Activated T-cell treated with anti-CD3 and anti-CD28 coated beads, Interleukin-2, amount 50 U/mL, for 72 hours (primary cell): ENCODE measurements at places on chromosomes 1 and 21. TPM values are rescaled to one million over a fixed set of nuclear protein-coding genes. Genes with fewer than 3 reads are reported as not detected.

Gene DCDC2B
- 0.21 TPM for total RNA-seq

- H3K27me3 ChIP-seq, result no peaks in the 10 kb centered on the region
- peak overlapping the region; percentile 98 for H3K4me3 ChIP-seq
- no peak for DNase-seq
- peak overlapping the region; percentile 95 for H3K27ac ChIP-seq
- H3K4me1 ChIP-seq, result peaks cover 6% of the 10 kb centered on the region
- peaks cover under 1% of the 10 kb centered on the region for H3K36me3 ChIP-seq
Measured at GRCh38 chr1:58699011-58699762, 675 bp downstream of the MYSM1 start.

Gene SLC25A33
- 7.0 TPM for total RNA-seq

- H3K27me3 ChIP-seq, result peaks cover 1% of the 10 kb centered on the region
- peaks cover 8% of the 10 kb centered on the region for H3K4me1 ChIP-seq
- no peak overlapping the region for H3K4me3 ChIP-seq
- no peak overlapping the region for H3K27ac ChIP-seq
Measured at GRCh38 chr1:109780982-109781381, 17.3 kb upstream of the EPS8L3 start.

Gene SIK1
- 5.1 TPM for total RNA-seq

Gene AADACL4
- total RNA-seq, result not detected

- peaks cover 3% of the 10 kb centered on the region for H3K36me3 ChIP-seq
- H3K27me3 ChIP-seq, result peaks cover 57% of the 10 kb centered on the region
- peak overlapping the region; percentile 46 for H3K4me3 ChIP-seq
- no peak overlapping the region for H3K27ac ChIP-seq
- H3K4me1 ChIP-seq, result peaks cover 6% of the 10 kb centered on the region
Measured at GRCh38 chr1:22141554-22142314, 1.2 kb downstream of the WNT4 start.

DNA sequence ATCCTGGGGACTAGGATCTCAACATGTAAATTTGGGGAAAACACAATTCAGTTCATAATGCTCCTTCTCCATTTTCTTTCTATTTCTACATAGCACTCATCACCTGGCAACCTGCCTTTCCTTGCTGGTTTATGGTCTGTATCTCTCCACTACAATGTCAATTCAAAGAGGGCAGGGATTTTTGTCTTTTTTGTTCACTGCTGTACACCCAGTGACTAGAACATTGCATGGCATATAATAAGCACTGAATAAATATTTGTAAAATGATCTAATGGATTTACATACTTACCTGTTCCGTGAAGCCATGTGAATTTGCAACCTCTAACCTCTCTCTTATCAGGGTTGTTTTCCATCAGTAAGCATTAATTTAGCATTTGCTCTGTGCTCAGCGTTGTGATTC is 27.4 kb upstream of the TBX15 start:
- DNase-seq, result no peak
- peaks cover 12% of the 10 kb centered on the region for H3K36me3 ChIP-seq
- no peak overlapping the region for H3K4me3 ChIP-seq
- H3K27me3 ChIP-seq, result peaks cover 19% of the 10 kb centered on the region
- no peak overlapping the region for H3K27ac ChIP-seq

Gene MAP3K7CL
- 10.3 TPM for total RNA-seq

Gene ARL8A
- total RNA-seq, result 58.1 TPM

GRCh38 chr1:20974951-20975350 is 187.8 kb upstream of the HP1BP3 start:
- peaks cover 16% of the 10 kb centered on the region for H3K4me1 ChIP-seq
- H3K27me3 ChIP-seq, result no peaks in the 10 kb centered on the region
- no peak overlapping the region for H3K27ac ChIP-seq

Gene S100A7A
- total RNA-seq, result not detected

GRCh38 chr1:12142891-12143630 is 23.7 kb upstream of the TNFRSF1B start:
- H3K27ac ChIP-seq, result no peak overlapping the region
- H3K4me3 ChIP-seq, result no peak overlapping the region
- no peaks in the 10 kb centered on the region for H3K27me3 ChIP-seq
- peaks cover 60% of the 10 kb centered on the region for H3K4me1 ChIP-seq
- no peak for DNase-seq

GRCh38 chr1:244971552-244972216 is 107.3 kb upstream of the HNRNPU start:
- no peaks in the 10 kb centered on the region for H3K27me3 ChIP-seq
- H3K27ac ChIP-seq, result peak overlapping the region; percentile 99
- H3K4me1 ChIP-seq, result peaks cover 23% of the 10 kb centered on the region
- no peaks in the 10 kb centered on the region for H3K36me3 ChIP-seq
- peak overlapping the region; percentile 87 for H3K4me3 ChIP-seq

DNA sequence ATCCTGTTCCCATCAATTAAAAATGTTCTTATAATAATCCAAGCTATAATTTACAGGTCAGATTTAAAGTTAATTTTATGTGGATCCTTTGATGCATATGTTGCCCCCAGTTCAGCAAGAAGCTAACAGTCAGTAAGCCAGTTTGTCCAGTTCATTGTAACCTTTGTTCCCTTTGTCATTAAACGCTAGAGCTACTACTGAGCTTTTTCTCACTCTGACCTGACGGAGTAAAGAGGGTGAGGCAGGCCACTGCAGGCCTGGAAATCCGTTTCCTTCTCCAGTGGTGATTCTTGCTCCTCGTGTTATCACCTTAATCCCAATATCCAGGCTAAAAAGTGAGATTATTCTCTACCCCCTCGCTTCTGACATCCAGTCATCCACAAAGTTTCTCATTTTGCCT is 10.2 kb downstream of the YBX1 start:
- H3K4me3 ChIP-seq, result no peak overlapping the region
- peaks cover 11% of the 10 kb centered on the region for H3K36me3 ChIP-seq
- peaks cover 73% of the 10 kb centered on the region for H3K4me1 ChIP-seq

Gene AXDND1
- 0.44 TPM for total RNA-seq

GRCh38 chr1:72281144-72281543 is 1.2 kb downstream of the NEGR1 start:
- DNase-seq, result no peak
- H3K27ac ChIP-seq, result no peak overlapping the region
- H3K4me1 ChIP-seq, result peaks cover 6% of the 10 kb centered on the region
- peaks cover 24% of the 10 kb centered on the region for H3K27me3 ChIP-seq
- H3K4me3 ChIP-seq, result peak overlapping the region; percentile 78

GRCh38 chr1:208059409-208060001 is 148.6 kb upstream of the CD34 start:
- H3K27me3 ChIP-seq, result peaks cover 20% of the 10 kb centered on the region
- no peak overlapping the region for H3K27ac ChIP-seq
- no peaks in the 10 kb centered on the region for H3K36me3 ChIP-seq
- no peak overlapping the region for H3K4me3 ChIP-seq
- peaks cover 7% of the 10 kb centered on the region for H3K4me1 ChIP-seq
- no peak for DNase-seq

Gene TESK2
- total RNA-seq, result 8.8 TPM

DNA sequence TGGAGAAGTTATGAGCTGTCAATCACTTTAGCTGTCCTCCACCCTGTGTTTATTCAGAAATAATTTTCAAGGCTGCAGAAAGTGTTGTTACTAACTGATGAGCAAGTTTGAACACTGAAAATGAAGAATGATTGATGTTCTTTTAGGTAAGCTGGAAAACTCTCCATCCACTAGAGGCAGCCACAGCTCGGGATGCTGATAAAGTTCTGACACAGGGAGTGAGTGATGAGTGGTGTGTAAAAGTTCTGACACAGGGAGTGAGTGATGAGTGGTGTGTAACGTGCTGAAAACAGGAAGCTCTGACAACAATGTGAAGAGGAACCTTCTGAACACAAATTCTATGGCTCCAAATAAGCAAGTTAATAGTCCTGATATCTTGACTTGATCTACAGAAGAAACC is 197.5 kb upstream of the PTBP2 start:
- H3K27ac ChIP-seq, result no peak overlapping the region
- H3K36me3 ChIP-seq, result peaks cover 6% of the 10 kb centered on the region
- no peak overlapping the region for H3K4me3 ChIP-seq
- no peaks in the 10 kb centered on the region for H3K27me3 ChIP-seq
- DNase-seq, result no peak

GRCh38 chr1:11045428-11046269 is 1.4 kb downstream of the MASP2 start:
- no peaks in the 10 kb centered on the region for H3K27me3 ChIP-seq
- no peaks in the 10 kb centered on the region for H3K36me3 ChIP-seq
- H3K4me3 ChIP-seq, result no peak overlapping the region
- no peaks in the 10 kb centered on the region for H3K4me1 ChIP-seq
- H3K27ac ChIP-seq, result no peak overlapping the region
- DNase-seq, result no peak

GRCh38 chr1:42891465-42892138 is 45.2 kb downstream of the ZNF691 start:
- no peak for DNase-seq
- H3K4me1 ChIP-seq, result no peaks in the 10 kb centered on the region
- no peak overlapping the region for H3K4me3 ChIP-seq
- no peaks in the 10 kb centered on the region for H3K36me3 ChIP-seq

- DNase-seq, result no peak
- H3K36me3 ChIP-seq, result peaks cover 14% of the 10 kb centered on the region
- no peak overlapping the region for H3K4me3 ChIP-seq
- H3K27me3 ChIP-seq, result no peaks in the 10 kb centered on the region
- H3K27ac ChIP-seq, result peak overlapping the region; percentile 48
- peaks cover 42% of the 10 kb centered on the region for H3K4me1 ChIP-seq
Measured at GRCh38 chr1:23701310-23701709, 9.7 kb downstream of the RPL11 start.

- DNase-seq, result no peak
- no peak overlapping the region for H3K27ac ChIP-seq
- H3K27me3 ChIP-seq, result no peaks in the 10 kb centered on the region
- no peak overlapping the region for H3K4me3 ChIP-seq
- no peaks in the 10 kb centered on the region for H3K36me3 ChIP-seq
Measured at GRCh38 chr21:45431781-45432572, 27.0 kb downstream of the COL18A1 start.

- H3K4me3 ChIP-seq, result no peak overlapping the region
- H3K36me3 ChIP-seq, result no peaks in the 10 kb centered on the region
- no peak overlapping the region for H3K27ac ChIP-seq
- no peak for DNase-seq
- no peaks in the 10 kb centered on the region for H3K27me3 ChIP-seq
- peaks cover 58% of the 10 kb centered on the region for H3K4me1 ChIP-seq
Measured at GRCh38 chr1:27517907-27518718, 28.1 kb upstream of the WASF2 start.

GRCh38 chr1:121538943-121539575 is 354.3 kb downstream of the SRGAP2C start:
- H3K27ac ChIP-seq, result no peak overlapping the region
- no peak for DNase-seq
- H3K36me3 ChIP-seq, result no peaks in the 10 kb centered on the region

DNA sequence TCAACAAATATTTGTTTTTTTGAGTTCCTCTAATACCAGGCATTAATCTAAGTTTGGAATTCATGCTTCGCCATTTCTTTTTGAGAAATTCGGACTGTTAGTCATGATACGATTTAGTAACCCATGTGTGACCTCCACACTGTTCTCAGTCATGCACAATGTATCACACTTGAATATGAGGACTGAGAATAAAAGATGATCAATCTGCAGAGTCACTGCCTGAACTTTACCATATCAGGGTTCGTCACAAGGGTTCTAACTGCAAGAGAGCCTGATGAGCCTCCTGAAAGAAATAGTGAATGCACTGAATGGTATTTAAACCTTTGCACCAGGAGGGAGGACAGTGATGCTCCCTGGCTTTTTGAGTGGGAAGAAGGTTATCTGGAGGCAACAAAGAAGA is 10.9 kb upstream of the FASLG start:
- peaks cover 70% of the 10 kb centered on the region for H3K4me1 ChIP-seq
- no peak overlapping the region for H3K4me3 ChIP-seq
- H3K27me3 ChIP-seq, result peaks cover 32% of the 10 kb centered on the region
- peaks cover 2% of the 10 kb centered on the region for H3K36me3 ChIP-seq
- H3K27ac ChIP-seq, result no peak overlapping the region
- DNase-seq, result no peak

Gene HLX
- 0.55 TPM for total RNA-seq

GRCh38 chr1:59549066-59549837 is 252.4 kb downstream of the FGGY start:
- DNase-seq, result no peak
- no peaks in the 10 kb centered on the region for H3K4me1 ChIP-seq
- no peaks in the 10 kb centered on the region for H3K36me3 ChIP-seq
- no peak overlapping the region for H3K4me3 ChIP-seq

- H3K27me3 ChIP-seq, result no peaks in the 10 kb centered on the region
- H3K4me3 ChIP-seq, result no peak overlapping the region
- peaks cover 6% of the 10 kb centered on the region for H3K4me1 ChIP-seq
- no peak overlapping the region for H3K27ac ChIP-seq
Measured at GRCh38 chr1:59674595-59674994, 140.2 kb upstream of the HOOK1 start.

DNA sequence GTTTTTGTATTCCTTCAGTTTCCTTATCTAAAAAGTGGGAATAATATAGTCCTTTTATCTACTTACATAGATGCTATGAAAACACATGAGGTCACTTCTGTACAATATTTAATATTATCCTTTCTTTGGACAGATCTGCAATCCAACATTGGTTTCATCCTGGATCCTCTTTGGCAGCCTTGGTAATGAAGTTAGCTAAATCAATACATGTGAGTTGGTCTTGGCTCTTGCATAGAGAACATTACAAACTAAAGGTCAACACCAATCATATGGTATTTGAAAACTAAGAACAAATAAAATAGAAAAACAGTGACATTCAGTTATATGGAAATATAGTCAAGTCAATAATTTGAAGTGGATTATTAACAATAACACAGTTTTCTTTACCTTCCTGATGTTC is 3.2 kb upstream of the EDEM3 start:
- H3K4me3 ChIP-seq, result no peak overlapping the region
- H3K36me3 ChIP-seq, result peaks cover 3% of the 10 kb centered on the region

Gene ARHGEF16
- total RNA-seq, result 0.14 TPM

Gene CTSE
- not detected for total RNA-seq

Gene LCE1D
- total RNA-seq, result not detected

GRCh38 chr21:22352088-22352487 is 1353.9 kb downstream of the NCAM2 start:
- H3K4me1 ChIP-seq, result no peaks in the 10 kb centered on the region
- no peak overlapping the region for H3K4me3 ChIP-seq
- H3K27me3 ChIP-seq, result no peaks in the 10 kb centered on the region

DNA sequence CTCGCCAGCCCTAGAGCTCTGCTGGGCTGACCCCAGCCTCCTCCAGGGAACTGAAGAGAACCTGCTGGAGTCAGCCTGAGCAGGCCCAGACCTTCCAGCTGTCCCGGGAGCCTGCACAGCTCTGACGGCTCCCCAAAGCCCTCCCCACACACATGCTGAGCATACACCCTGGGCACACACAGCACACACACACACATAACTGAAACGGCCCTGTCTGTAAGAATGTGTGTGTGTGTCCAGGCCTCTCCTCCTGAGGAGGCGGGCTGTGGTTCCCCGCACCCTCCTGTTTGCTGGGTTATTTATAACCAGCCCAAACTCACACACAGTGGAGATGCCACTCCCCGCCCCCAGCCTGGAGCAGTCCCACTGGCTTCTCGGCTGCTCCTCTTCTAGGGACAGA is 20.2 kb downstream of the SDC3 start:
- peaks cover 15% of the 10 kb centered on the region for H3K27me3 ChIP-seq
- H3K27ac ChIP-seq, result no peak overlapping the region
- no peak for DNase-seq
- H3K4me1 ChIP-seq, result no peaks in the 10 kb centered on the region
- H3K4me3 ChIP-seq, result no peak overlapping the region
- H3K36me3 ChIP-seq, result no peaks in the 10 kb centered on the region

Gene CHAF1B
- total RNA-seq, result 26.0 TPM
